Memory B cell (primary cell): ENCODE measurements at places on chromosomes 16 and 17.
A peak's percentile ranks its signal among the peaks of the same experiment; 100 is the strongest.

DNA sequence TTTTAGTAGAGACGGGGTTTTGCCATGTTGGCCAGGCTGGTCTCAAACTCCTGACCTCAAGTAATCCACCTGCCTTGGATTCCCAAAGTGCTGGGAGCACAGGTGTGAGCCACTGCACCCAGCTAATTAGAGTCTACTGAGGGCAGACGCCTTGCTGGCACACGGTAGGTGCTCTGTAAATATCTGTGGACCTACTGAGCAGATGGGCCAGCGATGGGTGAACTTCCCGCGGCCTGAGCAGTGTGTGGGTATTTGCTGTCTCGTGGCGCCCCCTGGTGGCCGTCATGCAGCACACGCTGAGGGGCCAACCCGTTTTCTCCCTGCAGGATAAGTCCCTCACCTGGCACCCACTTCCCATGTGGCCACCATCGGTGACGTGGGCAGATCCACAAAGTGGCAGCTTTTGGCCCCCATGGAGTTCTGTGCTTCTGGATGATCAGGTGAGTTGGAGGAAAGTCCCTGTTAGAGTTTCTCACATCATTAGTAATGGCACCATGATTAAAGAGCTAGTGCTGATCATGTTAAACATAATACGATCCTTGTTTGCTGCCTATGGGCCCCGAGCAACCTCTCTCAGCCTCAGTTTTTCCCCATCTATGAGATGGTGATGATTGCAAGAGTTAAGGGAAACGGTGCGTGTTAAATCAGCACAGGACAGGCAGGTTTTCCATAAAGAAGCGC, 40.7 kb downstream of the ZDHHC7 start:
- peak; percentile 72 for DNase-seq

- DNase-seq = no peak
Measured at GRCh38 chr17:8994319-8994718, 27.0 kb upstream of the NTN1 start.

- DNase-seq = no peak
Measured at GRCh38 chr17:77297693-77298666, 157.2 kb downstream of the SEC14L1 start.

DNA sequence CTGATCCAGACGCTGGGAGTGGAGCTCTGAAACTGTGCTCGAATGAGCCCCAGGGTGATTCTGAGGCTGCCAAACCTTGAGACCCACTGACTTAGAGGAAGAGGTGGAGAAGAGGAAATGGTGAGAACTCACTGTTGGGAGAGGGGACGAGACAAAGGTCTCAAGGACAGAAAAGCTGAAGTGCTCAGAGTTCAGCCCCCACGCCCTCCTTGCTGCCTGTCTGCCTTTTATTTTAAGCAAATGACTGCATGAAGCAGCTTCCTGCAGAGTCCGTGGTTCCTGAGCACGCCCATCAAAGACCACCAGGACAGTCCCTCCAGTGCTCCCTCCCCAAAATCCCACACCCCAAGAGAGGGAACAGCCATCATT, 20.4 kb downstream of the COTL1 start:
- no peak for DNase-seq

GRCh38 chr17:15943971-15944758, 765 bp upstream of the ADORA2B start:
- DNase-seq = no peak

DNA sequence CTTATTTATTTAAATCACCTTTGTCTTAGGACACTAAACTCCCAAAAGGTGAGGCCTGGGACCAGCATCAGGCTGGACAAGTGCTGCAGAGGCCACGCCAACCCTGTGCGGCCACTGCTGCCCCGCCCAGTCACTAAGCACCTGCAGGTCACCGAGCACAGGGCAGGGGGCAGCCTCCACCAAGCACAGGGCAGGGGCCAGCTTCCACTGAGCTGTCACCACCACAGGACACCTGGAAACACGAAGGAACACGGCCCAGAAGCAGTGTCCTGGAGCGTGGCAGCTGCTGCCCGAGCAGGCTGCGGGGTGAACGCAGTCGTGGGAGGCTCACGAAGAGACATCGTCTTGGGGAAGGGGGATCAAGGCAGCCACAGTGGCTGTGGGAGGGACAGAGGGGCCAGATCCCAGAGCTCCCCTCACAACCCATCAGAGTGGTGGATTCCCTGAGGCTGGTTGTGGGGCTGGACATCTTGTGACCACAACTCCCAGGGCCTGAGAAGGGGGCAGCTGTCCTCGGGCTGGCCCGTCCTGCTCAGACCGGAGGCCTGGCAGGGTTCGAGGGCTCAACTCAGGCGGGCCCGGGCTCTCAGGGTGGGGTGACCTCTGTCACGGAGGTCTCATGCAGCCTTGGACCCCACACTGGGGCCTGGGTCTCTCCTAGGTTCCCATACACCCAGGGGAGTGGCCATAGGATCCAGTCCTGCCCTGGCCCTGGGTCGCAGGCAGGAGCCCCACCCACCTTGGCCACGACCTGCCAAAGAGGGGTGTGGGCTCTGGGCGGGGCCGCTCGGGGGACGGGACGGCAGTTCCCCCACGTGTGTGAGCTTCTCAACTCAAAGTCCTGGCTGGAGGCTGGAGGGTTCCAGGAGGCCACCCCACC, 18.7 kb downstream of the RAB40B start:
- no peak for DNase-seq

DNA sequence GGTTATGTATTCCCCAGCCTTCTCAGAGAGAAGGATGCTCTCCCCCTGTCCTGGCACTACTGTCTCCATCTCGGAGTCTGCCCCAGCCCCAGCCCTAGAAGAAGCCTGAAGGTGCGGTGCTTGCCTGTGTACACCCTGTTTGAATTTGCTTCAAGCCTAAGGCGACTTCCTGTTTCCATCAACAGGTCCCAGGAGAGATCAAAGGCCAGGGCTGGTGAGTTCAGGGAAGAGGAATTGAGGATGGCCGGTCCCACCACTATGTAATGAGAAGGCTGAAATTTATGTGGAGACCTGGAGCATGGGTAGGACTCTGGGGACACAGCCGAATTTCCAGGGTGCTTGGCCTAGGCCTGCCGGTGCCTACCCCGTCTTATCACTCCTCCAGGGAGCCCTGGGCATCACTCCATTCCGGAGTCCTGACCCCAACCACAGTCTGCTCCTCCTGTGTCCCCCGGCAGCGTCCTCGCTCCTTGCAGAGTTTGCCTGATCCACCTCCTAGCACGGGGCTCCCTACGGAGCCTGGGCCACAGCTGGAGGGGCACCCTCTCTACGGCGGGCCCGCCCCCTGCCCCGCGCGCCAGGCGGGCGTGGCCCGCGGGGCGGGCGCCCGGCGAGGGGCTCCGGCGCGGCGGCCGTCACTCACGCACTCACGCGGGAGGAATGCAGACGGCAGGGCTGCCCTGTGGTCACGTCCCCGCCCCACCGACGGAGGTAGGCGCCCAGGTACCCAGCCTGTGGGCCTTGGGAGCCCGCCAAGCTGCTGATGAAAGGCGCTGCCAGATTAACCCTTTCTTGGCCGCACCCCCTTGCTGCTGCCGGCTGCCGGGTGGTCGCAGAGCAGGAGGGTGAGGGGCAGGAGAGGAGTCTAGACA, 53.8 kb upstream of the TAC4 start:
- DNase-seq = no peak

GRCh38 chr16:5012887-5013286, 20.8 kb downstream of the NAGPA start:
- no peak for DNase-seq

GRCh38 chr17:15278924-15279477, 13.9 kb upstream of the PMP22 start:
- DNase-seq = no peak

- DNase-seq = no peak
Measured at GRCh38 chr17:50213026-50214022, 11.9 kb upstream of the COL1A1 start.

DNA sequence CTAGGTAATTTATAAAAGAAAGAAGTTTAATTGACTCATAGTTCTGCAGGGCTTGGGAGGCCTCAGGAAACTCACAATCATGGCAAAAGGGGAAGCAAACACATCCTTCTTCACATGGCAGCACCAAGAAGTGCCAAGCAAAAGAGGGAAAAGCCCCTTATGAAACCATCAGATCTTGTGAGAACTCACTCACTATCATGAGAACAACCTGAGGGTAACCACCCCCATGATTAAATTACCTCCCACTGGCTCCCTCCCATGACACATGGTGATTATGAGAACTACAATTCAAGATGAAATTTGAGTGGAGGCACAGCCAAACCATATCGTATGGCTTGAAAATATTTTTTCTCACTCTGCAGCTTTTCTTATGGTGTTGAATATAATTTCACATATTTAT, 151.7 kb downstream of the ANKFN1 start:
- DNase-seq = no peak

DNA sequence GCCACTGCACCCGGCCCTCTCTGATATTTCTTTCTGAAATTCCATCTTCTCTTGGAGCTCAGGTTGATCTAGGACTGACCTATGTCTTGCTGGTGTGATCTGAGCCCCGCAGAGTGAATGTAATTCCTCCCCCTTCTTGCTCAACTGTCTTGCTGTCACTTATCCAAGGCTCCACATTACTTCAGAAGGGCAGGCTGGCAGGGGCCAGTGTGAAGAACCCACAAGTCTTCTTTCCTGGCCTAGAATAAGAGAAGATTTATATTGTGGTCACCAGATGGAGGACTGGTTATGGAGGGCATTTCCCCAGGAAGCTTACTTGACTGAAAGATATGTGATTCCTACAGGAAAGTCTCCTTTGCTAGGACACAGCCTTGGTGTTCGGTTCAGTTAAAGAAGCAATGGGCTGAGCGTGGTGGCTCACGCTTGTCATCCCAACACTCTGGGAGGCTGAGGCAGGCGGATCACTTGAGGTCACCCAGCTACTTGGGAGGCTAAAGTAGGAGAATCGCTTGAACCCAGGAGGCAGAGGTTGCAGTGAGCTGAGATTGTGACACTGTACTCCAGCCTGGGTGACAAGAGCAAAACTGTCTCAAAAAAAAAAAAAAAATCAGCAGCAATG, 13.4 kb downstream of the ITGAL start:
- no peak for DNase-seq

DNA sequence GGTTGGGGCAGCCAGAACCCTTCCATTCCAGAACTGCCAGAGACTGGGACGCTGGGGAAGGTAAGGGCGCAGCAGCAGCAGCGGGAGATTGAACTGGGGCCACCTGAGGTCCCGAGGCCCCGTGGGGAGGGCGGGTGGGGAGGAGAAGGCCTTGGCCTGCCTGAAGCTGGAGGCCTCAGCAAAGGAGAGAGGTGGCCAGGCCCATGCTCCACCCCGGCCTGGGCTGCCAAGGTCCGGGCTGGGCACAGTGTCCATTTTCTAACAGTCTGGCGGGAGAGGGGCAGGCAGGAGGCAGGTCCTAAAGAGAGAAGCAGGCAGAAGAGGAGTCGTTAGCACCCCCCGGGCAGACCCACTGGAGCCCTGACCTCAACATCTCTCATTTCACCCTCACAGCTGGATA, 1.1 kb upstream of the GDPD3 start:
- DNase-seq = no peak

GRCh38 chr16:57648581-57649442, 19.3 kb upstream of the ADGRG3 start:
- peak; percentile 82 for DNase-seq

DNA sequence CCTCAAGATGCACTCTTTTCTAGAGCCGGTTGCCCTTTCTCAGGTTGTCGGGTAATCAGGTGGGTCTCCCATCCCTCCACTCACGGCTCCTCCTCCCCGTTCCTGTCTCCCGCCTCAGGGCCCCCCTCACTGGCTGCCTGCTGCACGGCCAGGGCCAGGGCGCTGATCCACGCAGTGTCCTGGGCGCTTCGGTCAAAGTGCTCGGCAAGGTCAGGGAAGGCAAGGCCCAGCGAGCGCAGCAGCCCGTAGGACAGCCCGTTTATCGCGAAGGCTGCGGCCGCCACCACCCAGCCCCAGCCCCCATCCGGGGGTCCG, 753 bp downstream of the SLC16A11 start:
- DNase-seq = no peak

- no peak for DNase-seq
Measured at GRCh38 chr17:44360826-44361225, 2.8 kb downstream of the FAM171A2 start.

DNA sequence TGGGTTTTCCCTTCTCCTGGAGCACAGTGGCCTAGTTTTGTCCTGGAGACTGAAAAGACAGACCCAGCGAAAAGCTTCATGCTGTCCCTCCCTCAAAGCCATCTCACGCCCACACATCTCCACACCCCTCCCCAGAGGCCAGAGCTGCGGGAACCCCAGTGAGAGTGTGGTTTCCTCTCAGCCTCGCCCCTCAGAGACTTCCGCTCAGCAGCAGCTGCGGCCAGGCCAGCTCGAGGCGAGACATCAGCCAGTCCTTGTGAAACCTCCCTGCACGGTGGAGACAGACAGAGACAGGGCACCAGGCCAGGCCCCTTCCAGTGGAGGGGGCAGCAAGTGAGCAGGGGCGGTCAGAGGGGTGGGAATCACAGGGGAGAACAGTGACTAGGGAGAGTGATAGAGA, 77.0 kb upstream of the TNRC6C start:
- peak; percentile 77 for DNase-seq

DNA sequence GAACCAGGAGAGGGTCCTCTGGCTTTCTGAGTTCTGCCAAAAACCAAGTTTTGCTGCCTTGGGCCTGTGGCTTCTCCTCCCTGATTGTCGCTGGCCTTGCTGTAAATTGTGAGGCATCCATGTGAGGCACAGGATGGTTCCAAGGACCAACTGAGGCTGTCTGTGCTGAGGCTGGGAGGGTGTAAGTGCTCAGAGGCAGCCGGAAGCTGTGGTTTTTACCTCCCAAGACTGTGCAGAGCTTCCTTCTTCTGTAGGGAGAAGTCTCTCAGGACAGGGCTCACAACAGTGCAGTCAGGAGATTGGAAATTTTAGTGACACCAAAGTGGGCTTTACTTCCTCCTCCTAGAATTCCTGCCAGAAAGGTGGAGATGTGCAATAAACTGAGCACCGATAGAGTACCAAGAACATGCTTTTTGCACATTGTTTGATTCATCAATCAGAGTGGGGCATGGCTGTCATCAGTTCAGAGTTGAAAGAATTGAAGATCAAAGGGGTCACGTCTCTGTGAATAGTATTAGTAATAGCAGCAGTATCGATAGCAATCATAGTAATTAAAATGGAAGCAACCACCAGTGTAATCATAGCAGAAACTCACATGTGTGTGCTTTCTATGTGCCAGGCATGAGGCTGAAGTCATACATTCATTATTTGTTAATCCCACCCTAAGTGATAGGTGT, 467.1 kb downstream of the WWOX start:
- no peak for DNase-seq

DNA sequence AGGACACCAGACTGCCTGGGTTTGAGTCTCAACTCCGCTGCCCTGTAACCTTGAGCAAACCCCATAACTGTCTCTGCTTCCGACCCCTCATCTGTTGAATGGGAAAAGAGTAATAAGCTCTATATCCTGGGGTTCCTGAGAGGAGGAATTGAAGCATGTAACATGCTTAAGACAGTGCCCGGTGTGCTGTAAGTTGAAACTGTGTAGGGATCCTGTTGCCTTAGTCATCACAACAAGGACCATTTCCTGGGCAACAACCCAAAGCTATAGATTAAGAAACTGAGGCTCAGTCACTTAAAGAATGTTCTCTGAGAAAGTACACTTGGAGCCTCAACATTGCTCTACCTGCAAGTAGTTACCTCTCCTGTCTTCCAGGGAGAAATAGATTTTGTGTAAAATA, 23.0 kb downstream of the CDH13 start:
- DNase-seq = no peak
